B cell (primary cell): ENCODE measurements at places on chromosomes 4 and X. TPM values are rescaled to one million over a fixed set of nuclear protein-coding genes. Genes with fewer than 3 reads are reported as not detected.

The GUCY1B1 gene
- 0.10 and 0.19 TPM in 2 replicates for total RNA-seq

The BEX5 gene
- total RNA-seq: 0.91 and 2.7 TPM in 2 replicates

The ATP2B3 gene
- total RNA-seq: not detected in 2 replicates

The SUPT20HL1 gene
- total RNA-seq: not detected in 2 replicates

The NDUFB11 gene
- total RNA-seq: 51.0 and 56.8 TPM in 2 replicates

The BGN gene
- not detected in 2 replicates for total RNA-seq

The VSIG1 gene
- 8.6 and 16.8 TPM in 2 replicates for total RNA-seq

The L1CAM gene
- total RNA-seq: 19.9 and 22.2 TPM in 2 replicates

The AKAP4 gene
- total RNA-seq: not detected in 2 replicates

The SPANXA1 gene
- not detected in 2 replicates for total RNA-seq

The MRPL1 gene
- total RNA-seq: 22.7 and 23.3 TPM in 2 replicates

The HGFAC gene
- not detected in 2 replicates for total RNA-seq

The LRP2BP gene
- total RNA-seq: 1.6 and 1.7 TPM in 2 replicates
